Activated T-cell treated with anti-CD3 and anti-CD28 coated beads, Interleukin-2, amount 50 U/mL, for 72 hours (primary cell): ENCODE measurements at places on chromosomes 12 and 14. TPM values are rescaled to one million over a fixed set of nuclear protein-coding genes. Genes with fewer than 3 reads are reported as not detected.

DNA sequence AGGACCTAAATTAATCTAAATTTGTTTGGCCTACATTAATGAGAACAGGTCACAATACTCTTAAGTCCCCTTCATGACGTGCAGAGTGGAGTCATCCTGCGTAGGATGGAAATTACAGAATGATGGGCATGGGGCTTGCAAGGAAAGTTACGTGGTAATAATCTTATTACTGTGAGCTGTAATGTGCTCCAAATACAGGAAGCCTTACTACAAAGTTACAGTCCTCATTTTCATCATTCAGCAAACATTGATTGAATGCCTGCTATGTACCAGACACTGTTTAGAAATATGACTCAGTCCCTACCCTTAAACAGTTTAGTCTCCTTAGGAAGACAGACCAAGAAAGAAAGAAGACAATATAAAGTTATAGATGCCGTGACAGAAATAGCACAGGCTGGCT, 9.4 kb downstream of the HIGD1C start:
- no peak overlapping the region for H3K27ac ChIP-seq
- DNase-seq, result no peak
- H3K36me3 ChIP-seq, result no peaks in the 10 kb centered on the region
- no peaks in the 10 kb centered on the region for H3K27me3 ChIP-seq
- no peak overlapping the region for H3K4me3 ChIP-seq

DNA sequence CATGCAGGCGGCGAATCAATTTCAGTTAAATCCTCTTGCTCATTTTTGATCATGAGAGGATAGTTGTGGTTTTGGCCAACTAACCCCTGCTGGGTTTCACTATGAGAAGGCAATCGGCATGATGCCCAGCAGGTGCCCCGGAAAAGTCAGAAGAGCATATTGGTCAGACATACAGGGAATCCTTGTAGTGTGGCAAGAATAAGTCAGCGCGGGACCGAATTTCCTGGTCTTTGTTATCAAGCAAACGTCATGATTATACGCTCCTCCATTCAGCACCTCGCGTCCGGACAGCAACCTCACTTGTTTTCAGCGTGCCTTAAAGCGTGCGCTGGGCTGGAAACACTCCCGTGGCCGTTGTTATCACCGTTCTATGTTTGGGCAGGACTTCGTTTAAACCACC, 1.8 kb downstream of the TBC1D30 start:
- no peak overlapping the region for H3K27ac ChIP-seq
- peaks cover 21% of the 10 kb centered on the region for H3K4me1 ChIP-seq
- H3K4me3 ChIP-seq, result peak overlapping the region; percentile 89
- peak; percentile 55 for DNase-seq
- H3K36me3 ChIP-seq, result no peaks in the 10 kb centered on the region

DNA sequence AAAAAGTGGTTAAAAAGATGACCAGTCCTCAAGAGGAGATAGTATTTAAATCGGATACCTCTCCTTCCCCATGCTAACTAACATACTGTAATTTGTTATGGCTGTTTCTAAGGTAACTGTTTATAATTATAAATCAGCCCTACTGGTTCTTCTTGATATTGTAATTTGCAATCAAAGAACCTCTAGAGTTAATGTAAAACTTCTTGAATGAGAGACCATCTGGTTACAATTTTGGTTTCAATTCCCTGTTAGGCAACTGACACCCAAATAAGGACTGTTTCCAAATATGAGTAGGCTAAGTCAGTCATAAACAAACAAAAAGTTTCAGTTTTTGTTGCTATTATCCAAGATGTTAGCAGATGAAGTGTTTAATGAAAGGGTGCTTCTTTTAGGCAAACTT, 120.2 kb upstream of the DNM1L start:
- no peaks in the 10 kb centered on the region for H3K4me1 ChIP-seq
- DNase-seq, result no peak
- no peaks in the 10 kb centered on the region for H3K36me3 ChIP-seq
- H3K27ac ChIP-seq, result no peak overlapping the region

DNA sequence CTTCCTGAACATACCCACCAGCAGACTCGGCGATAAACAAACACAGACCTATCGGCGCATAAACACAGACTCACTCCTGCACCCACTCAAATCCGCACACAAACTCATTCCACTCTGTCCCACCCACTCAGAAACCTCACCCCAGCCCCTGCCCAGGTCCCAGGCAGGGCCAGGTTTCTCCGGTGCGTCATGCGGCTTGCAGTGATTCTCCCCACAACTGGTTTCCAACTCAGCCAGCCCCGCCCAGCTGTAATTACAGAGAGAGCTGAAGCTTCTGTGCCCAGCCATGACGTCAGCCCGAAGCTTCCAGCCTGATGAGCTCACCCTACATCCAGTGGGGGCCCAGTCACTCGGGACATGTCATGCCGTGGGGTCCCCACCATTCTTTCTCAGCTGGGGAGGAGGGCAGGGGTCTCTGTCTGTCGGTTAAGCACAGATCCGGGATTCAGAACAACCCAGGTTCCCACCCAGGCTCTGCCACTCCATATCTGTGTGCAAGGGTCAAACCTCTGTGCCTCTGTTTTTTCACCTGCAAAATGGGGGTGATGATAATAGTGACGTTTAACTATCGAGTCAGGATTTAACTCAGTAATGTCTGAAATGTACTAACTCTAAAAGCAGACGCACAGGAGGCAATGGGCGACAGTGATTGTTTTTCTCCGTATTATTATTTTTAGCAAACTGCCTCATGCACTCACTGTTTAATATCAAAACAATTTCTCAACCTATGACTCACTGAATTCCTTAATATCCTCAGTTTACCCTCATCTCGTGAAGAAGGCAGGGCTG, 2.3 kb upstream of the HSPB8 start:
- H3K4me3 ChIP-seq, result no peak overlapping the region
- peak; percentile 3 for DNase-seq
- no peak overlapping the region for H3K27ac ChIP-seq
- peaks cover 6% of the 10 kb centered on the region for H3K27me3 ChIP-seq
- no peaks in the 10 kb centered on the region for H3K4me1 ChIP-seq

DNA sequence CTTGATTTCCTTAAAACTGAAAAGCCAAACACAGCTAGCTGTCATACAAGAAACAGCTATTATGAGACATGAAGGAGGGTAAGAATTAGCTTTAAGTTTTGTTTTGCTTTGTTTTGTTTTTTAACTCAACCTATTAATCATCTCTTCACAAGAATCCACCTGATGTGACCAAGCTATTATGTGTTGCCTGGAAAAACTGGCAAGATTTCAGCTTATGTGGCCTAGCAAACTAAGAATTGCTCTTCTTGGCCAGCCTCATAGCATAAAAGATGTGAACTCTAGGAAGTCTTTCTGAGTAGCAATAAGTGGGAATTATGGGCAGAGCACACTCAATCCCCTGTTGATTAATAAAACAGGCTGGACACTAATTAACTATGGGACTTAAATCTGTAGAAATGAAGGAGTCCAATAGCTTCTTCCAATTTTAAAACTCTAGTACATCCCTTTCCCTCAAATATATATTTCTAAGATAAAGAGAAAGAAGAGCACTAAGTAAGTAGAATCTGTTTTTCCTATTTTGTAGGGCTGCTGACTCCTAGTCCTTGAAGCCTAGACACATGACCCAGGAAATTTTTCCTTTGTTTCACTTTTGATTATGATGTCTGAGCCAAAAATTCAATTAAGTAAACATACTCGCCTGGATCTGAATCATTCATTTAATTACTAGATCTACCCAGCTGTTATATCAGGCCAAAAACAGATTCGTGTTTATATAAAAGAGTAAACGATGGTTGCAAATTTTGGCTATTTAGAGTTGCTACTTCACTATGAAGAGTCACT, 75.7 kb downstream of the GTF2A1 start:
- H3K36me3 ChIP-seq, result no peaks in the 10 kb centered on the region
- DNase-seq, result no peak
- no peak overlapping the region for H3K27ac ChIP-seq
- no peaks in the 10 kb centered on the region for H3K27me3 ChIP-seq
- no peak overlapping the region for H3K4me3 ChIP-seq

- DNase-seq, result no peak
- H3K27me3 ChIP-seq, result no peaks in the 10 kb centered on the region
- no peak overlapping the region for H3K4me3 ChIP-seq
- H3K4me1 ChIP-seq, result peaks cover 12% of the 10 kb centered on the region
- no peak overlapping the region for H3K27ac ChIP-seq
Measured at GRCh38 chr12:80086025-80086424, 13.3 kb upstream of the OTOGL start.

OR6C2 gene
- total RNA-seq, result not detected

MSI1 gene
- total RNA-seq, result 6.6 TPM
